G401 (cell line): ENCODE measurements at places on chromosomes 1 and 21.

- DNase-seq, result no peak
Measured at GRCh38 chr1:88333086-88333695, 350.9 kb upstream of the PKN2 start.

GRCh38 chr1:61279570-61279969, 197.2 kb downstream of the NFIA start:
- DNase-seq, result peak; percentile 86

GRCh38 chr1:170168265-170168664, 22.5 kb downstream of the NTMT2 start:
- no peak for DNase-seq

DNA sequence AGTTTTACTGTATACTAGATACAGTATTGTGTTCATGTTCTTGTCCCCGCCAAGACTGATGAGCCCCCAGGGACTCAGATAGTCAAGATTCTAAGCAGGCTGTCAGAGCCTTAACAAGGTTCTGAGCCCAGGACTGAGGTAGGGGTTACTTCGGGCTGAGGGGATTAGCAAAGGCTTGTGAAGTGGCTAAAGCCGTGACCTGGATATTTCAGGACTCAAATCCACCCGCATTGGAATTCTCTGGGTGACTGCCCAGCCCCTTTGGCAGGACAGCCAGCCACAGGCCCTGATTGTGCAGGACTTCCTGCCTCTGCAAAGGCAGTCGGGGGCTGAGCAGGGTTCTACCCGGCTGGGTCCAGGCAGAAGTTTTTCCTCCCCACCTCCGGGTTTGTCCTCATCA, at the start of gene PLA2G5:
TSS of gene PLA2G5 (plus strand) at position 321 of the 400 bp plus-strand sequence. CDS start 14,637 bp downstream, outside the sequence.
- peak; percentile 12 for DNase-seq

- no peak for DNase-seq
Measured at GRCh38 chr1:94621802-94622201, 80.2 kb upstream of the F3 start.

DNA sequence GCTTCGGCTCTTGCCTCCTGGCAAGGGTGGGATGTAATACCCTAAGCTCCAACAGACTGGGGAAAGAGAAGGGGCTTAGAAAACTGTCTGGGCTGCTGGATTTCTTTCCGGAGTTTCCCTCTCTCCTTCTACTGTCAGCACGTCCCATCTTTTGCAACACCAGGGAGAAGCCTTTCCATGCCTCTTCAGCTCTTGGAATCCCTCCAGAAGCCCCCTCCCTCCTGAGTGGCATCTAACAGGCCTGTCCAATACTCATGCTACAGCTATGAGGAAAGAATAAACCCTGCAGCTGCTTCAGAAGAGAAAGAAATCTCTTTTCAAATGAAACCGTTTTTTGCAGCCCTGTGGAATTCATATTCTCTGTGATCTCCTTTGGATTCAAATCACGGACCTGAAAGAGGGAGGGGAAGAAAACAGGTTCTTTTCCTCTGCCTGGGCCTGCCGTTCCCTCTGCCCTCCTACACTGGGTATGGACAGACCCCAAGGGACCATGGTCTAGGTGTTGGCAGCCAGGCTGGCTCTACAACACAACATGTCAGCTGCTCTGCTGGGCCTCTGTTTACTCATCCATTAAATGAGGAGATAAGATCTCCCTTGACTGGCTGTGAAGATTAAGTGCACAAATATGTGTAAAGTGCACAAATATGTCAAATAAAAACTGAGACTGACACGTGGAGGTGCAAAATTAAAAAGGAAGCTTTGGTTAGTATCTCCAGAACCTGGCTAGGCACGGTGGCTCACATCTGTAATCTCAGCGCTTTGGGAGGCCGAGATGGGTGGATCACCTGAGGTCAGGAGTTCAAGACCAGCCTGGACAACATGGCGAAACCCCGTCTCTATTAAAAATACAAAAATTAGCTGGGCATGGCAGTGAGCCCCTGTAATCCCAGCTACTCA, 6.0 kb upstream of the CAPN2 start:
- peak; percentile 60 for DNase-seq

DNA sequence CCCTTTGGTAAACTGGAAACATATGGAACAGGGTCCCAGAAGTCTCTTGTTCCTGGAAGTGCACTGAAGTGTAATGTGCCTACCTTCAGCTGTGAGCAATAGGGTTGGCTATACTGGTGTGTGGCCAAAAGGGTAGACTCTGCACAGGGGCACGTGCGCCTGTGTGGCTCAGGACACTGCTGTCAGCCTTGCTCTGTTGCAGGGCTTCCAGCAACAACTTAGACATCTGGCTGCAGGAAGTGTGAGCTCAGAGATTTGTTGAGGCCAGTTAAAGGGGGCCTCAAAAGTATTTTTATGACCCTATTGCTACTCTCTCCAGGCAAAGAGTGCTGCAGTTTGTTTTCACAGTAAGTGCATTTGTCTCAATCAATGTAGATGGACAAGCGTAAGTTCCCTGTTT, 7.5 kb downstream of the CTPS1 start:
- no peak for DNase-seq

- no peak for DNase-seq
Measured at GRCh38 chr1:206657751-206658150, 22.4 kb downstream of the DYRK3 start.

DNA sequence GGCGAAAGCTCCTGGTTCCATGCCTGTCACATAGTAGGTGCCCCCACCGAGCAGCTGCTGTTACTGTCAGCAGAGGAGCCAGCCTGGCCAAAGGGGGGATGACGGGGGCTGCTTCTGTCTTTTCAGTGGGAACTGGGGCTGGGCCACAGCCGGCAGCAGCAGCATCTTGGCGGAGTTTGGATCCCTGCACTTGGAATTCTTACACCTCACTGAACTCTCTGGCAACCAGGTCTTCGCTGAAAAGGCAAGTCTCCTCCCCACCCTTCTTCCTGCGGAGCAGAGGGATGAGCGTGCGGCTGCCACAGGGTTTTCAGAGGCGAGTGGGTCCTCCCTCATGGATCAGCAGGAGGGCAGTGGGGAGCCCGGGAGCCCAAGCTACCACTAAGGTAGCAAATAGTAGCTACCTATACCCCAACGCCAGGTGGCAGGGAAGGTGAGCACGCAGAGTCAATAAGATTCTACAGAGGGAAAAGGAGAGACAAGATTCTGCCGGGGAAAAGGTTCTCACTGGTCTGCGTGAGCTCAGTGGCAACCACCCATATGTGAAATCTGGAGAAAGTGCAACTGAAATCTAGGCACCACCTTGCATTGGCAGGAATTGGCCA, 41.4 kb upstream of the SELENON start:
- DNase-seq, result peak; percentile 74

DNA sequence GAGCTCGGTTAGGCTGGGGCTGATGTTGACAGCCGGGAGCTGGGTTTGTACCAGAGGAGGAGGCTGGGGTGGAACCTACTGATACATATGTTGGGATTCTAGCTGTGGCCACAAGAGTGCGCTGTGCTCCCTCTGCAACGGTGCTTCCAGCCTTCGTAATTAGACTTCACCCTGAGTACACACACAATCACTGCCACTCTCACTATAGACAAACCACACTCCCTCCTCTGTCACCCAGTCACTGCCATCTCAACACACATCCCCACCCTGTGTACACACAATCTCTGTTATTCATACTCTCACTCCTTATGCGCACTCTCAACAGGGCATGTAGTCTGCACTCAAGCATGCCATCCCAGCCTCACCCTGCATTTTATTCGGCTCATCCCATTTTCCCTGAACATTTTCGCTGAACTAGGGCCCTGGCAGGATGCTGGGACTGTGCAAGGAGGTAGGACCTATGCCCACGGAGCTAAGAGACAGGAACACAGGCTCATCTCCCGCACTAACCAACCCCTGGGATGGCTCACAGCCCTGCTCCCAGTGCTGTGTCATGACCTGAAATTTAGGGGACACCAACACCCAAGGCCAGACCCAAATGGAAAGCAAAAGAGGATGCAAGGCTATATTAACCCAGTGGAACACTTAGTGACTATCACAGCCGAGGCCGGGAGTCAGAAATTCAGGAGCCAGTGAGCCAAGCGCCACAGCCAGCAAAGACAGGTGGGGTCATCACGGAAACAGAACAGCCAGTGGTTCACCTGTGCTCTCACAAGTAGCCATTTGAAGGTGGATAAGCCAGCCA, 5.7 kb downstream of the GJB3 start:
- peak; percentile 82 for DNase-seq

- no peak for DNase-seq
Measured at GRCh38 chr21:25507522-25507921, 99.8 kb downstream of the MRPL39 start.

- no peak for DNase-seq
Measured at GRCh38 chr1:6465461-6466005, 440 bp downstream of the TNFRSF25 start.

DNA sequence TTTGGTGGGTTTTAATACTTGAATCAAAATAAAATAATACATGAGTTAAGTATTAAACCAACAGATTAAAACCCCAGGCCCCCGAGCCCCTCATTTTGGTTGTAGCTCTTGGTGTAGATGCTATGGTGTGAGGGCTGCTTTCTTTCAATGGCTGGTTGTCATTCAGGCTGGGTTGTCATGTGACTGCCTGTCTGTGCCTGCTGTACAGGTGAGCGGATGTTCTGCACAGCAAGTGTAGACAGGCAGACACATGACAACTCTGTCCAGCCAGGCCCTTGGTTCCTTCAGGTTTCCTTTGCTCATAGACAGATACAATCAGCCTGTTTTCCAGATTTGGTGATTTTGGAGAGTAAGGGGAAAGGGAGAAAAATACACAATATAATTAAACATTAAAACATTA, 281.9 kb upstream of the C1orf105 start:
- DNase-seq, result peak; percentile 58

- DNase-seq, result no peak
Measured at GRCh38 chr1:57736940-57737339, 313.1 kb upstream of the DAB1 start.

GRCh38 chr1:156963621-156964020, 43.2 kb downstream of the LRRC71 start:
- no peak for DNase-seq

DNA sequence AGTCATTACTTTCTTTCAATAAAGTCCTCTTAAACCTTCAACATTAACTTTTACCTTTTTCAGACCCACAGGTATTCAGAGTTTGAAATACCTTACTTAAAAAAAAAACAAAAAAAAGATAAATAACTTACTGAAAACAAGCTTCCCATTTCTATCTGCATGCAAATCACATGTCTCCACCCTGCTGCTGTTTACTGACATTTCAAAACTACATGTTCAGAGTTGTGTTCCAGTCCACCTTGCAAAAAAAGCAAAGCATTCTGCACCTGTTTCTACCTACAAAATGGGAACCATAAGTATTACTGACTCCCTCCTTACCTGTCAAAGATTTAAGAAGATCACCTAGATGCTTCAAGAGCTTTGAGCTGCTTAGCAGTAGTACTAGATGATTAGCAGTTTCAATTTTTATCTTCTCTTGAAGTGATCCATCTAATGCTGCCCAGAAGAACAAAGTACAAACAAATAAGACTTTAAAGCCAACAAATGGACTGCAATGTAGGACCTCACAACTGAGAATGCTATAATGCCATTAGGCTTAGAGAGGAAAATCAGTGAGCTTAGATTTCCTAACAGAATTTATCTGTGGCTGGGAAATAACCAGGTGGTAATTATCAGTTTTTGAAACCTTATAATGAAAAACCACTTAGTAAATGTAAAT, 61.2 kb downstream of the ANKRD13C start:
- no peak for DNase-seq

DNA sequence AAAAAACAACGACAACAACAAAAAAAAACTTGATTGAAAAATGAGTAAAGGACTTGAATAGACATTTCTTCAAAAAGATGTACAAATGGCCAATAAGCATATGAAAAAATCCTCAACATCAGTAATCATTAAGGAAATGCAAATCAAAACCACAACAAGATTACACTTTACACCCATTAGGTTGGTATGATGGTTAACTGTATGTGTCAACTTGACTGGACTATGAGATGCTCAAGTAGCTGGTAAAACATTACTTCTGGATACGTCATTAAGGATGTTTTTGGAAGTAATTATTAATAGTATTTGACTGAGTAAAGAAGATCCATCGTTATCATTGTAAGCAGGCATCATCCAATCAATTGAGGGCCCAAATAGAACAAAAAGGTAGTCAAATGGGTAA, 34.9 kb upstream of the LYPLAL1 start:
- no peak for DNase-seq

- DNase-seq, result no peak
Measured at GRCh38 chr1:38826886-38827285, 32.7 kb downstream of the RRAGC start.
